ENCODE measurements at places on chromosomes 16 and 17.

DNA sequence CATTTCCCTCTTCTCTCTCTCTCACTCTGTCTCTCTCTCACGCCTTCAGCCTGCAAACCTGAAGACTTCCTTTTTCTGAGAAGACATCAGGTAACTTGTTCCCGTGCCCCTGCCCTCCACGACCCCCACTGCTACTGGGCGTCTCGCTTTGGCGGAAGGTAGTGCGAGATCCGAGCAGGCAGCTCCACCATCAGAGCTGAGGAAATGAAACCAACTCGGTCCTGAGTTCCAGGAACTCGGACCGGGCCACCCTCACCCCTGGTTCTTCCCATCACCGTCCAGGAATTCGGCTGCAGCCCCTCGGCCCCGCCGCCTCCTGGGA lies 585 bp downstream of the MLKL start:
- DNase-seq = no peak

DNA sequence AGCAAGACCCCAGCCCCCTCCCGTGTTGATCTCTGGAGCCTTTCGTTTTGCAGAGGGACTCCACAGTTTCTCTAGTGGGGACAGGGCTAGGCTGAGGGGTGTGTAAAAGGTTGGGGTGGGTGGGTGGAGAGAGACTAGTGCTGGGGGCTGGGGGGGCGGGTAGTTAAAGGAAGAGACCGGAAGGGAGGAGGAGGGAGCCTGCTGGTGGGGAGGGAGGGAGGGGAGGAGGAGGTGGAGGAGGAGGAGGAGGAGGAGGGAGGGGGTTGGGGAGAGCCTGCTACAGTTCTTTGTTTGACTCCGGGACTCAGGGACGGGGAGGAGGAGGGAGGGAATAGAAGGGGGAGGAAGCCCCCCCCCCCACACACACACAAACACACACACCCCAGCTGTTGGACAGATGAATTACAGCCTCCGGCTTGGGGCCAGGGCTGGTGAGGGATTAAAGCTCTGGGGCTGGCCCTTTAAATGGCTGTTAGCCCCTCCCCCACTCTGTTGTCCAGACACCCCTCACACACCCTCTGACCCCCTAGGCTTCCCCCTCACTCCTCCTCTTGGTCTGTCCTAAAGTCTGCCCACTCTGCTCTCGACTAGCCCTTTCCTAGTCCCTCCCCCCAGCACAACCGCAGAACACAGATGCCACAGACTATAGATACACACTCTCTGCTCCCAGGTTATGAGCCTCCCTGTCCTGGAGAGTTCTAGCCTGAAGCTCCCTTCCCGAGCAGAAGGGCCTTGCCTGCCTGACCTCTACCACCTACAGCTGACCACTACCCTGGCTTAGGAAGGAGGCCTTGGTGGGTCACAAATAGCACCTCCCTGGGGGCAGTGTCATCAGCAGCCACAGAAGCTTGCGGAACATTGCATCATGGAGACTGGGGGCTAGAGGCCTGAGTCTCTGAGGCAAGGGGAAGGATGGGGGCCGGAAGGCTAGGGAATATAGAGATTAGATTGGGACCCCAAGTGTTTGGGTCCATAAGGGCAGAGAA lies 4.4 kb downstream of the KDM6B start:
- peak; percentile 81 for DNase-seq

- no peak for DNase-seq
These were observed 40.8 kb upstream of the ENDOV start for GRCh38 chr17:80374039-80374731.

DNA sequence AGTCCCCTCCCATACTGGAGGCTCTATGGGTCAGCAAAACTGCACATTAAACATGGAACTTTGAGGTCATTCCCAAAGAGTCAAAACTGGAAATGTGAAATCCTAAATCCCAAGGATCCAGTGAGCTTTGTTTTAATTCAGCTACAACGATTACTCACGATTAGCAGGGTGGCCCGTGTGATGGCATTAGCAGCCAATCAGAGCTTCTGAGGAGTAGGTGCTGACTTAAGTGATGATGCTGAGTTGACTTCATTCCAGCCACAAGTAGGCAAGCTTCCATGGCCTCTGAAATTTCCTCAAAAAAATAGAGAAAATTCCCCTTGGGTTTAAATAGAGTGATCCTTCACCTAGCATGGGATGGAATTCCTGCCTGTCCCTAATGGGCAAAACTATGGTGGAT lies 28.1 kb upstream of the BEAN1 start:
- no peak for DNase-seq

GRCh38 chr16:58809213-58809612 lies 75.1 kb upstream of the GOT2 start:
- no peak for DNase-seq

DNA sequence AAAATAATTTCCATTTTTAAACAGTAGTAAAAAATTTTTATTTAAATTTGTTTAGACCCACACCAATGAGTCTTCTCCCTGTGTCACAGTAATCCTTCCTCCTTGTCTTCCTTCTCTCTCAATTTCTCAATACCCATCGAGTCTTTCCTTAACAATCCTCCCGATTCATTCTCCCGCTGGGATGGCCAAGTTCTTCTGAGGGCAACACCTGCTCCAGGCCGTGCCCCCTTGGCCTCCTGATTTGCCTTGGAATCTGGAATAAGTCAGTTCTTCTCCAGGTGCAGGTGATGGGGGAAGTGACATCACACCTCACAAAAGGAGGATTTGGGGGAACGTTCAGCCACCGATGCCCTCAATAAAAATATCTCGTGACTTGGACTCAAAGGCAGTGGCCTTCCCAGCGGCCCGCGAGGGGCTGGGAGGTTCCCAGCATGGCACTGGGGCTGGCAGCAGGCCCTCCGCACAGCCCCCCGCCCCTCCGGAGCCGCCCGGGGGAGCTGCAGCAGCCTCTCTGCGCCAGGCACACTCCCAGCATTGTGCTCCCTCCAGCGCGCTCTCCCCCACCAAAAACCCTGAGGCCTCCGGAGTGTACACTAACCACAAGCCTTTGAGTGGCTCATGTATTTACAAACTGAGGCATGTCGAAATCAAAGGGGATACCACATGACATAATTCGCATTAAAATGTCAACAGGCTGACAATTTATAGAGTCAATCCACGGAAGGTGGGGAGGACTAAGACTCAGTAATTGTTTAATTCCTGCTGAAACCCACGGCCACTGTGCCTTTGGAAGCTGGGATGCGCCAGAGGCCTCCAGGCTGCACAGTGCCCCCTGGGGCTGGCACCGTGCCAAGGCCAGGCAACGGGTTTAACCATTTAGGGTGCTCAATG lies 120.5 kb downstream of the ZFHX3 start:
- no peak for DNase-seq

- no peak for DNase-seq
These were observed 163.9 kb downstream of the SPECC1 start for GRCh38 chr17:20173091-20173490.

GRCh38 chr17:19740933-19741332 lies 7.2 kb downstream of the ALDH3A1 start:
- DNase-seq = no peak

DNA sequence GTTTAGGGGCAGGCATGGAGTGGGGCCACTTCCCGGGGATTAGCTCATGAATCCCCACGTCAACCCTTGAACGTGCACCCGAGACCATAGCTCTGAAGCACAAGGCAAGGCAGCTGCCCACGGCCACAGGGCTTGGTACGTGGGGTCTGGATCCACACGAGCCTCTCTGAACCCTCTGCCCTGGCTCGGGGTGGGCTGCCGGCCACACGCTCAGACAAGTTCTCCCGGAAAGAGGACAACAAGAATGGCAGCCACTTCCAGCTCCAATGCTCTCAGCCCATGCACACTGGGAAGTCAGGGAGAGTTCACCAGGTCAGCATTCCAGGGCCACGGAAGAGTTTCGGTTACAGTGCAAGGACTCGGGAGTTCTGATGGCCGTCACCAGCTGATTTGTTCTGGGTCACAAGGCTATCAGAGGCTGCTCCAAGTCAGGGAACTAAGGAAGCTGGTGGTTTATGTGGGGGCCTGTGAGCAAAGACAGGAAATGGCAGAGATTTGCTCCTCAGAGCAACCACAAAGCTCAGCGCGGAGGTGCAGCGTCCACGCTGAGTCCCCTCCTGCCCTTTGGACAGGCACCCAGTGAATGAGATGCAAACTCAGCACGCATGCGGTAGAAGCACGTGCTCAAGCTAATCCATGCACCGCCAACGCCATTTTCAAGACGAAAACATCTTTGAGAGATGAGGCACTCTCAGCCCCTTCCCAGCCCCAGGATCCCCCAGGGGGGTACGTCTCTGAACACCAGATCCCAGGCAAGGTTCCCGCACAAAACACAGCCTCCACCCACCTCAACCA lies 356.4 kb downstream of the FOXL1 start:
- DNase-seq = no peak

DNA sequence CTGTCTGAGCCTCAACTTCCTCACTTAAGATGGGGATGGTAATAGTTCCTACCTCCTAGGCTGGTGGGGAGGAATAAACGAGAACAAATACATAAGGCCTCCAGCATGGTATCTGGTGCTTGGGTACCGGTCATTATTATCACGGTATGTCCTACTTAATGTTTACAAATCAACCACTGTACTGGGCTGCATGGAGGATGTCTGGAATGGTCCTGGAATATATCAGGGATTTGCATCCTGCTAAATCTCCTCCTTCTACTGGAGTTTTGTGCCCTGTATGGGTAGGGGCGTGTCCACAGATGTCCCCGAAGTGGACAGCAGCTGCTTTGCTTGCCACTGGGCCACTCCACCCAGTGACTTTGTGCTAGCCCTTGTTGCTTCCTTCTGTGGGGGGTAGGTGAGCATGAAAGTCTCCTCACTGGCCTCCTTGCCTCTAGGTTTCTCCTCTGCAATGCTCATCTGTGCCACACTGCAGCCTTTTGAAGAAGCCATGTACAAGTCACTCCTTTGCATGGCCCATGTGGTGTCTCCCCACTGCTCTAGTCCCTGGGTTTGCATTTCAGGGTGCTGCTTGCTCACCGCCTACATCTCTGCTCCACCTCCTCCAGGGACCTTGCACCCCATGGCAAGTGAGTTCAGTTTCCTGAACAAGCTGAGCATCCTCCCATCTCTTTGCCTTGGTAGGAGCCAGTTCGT lies 2.2 kb upstream of the CMIP start:
- no peak for DNase-seq

- no peak for DNase-seq
These were observed 16.4 kb upstream of the NDEL1 start for GRCh38 chr17:8419305-8419704.

GRCh38 chr17:40020146-40020545 lies 4.9 kb downstream of the CSF3 start:
- DNase-seq = no peak

- no peak for DNase-seq
These were observed 19.8 kb downstream of the NPTX1 start for GRCh38 chr17:80456465-80457235.

DNA sequence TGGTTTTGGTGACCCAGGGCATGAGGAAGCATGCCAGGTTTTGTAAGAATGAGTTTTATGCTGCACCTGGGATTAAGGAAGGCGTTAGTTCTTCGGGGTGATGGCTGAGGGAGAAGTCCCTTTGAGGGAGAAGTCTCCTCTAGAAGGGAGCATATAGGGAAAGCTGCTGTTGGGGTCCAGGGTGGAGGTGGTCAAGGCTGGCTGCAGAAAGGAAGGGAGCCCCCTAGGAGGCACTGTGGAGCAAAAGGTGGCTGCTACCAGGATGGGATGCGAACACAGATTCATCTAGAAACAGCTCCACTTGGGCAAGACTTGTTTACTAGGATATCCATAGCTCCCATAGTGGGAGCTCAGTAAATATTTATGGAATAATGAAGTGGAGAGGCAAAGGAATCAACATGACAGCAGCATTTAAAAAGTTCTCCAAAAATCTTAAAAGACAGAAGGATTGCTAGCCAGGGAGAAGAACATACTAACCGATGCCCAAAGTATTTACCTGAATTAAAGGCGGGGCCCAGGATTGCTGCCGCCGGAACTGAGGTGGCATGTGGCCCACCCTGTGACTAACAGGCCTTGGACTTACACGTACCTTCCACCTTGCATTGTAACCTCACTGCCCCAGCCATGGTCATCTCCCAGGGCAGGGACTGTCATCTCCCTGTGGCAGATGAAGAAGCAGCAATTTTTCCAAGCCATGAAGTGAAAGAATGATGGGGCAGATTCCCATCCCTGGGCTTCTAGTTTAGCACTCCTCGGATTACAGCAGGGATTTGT lies 7.1 kb upstream of the LPCAT2 start:
- DNase-seq = no peak

Measured in neuronal stem cell (in vitro differentiated cells).